GM04503 (cell line): ENCODE measurements at places on chromosomes 4 and X.

- no peak for DNase-seq
Observed at GRCh38 chr4:123259676-123260646, 136.6 kb upstream of the SPRY1 start.

GRCh38 chr4:61771056-61771455, 570.9 kb downstream of the ADGRL3 start:
- DNase-seq, result no peak

DNA sequence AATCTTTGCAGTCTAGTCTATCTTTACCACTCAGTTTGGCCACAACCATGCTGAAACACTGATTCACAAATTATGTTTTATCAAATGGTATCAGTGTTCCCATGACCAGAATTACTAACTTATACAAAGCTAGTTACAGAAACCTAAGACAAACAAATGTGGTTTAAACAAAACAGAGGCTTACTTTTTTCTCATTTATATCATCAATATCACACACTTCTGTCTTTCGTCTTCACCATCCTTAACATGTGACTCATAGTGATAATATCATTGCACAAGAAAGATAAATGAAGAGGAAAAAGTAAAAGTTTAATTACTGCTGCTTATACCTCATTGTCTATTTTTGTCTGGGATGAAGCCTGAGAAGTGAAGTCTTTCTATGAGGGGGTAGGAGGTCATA, 406.6 kb downstream of the PCDH10 start:
- DNase-seq, result no peak

DNA sequence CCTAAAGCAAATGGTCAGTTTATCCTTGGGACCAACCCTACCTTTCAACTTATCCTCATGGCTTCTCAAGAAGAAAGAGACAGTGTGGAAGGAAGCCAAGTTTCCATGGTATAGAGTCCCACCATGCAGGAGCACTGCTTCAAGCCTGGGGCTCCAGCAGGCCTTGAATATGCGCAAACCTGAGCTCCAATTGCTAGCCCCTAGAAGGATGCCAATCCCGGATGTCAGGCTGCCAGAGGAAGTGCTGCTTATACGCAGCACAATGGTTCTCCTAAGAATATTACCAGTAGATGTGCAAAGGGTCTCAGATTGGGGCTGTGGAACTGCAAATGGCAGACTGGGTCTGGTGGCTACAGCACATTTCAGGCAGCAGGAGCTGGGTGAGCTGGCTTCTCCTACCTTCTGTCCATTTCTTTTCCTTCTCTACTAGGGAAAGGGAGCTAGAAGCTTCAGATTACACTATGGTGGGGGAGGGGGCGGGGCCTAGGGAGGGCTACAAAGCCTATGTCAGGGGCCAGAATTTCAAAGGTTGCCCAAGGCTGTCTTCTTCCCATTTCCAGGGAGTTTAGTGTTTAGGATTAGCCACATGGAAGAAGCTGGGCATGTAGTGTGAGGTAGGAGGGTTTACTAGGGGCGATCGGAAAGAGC, 40.7 kb upstream of the CITED1 start:
- DNase-seq, result no peak

DNA sequence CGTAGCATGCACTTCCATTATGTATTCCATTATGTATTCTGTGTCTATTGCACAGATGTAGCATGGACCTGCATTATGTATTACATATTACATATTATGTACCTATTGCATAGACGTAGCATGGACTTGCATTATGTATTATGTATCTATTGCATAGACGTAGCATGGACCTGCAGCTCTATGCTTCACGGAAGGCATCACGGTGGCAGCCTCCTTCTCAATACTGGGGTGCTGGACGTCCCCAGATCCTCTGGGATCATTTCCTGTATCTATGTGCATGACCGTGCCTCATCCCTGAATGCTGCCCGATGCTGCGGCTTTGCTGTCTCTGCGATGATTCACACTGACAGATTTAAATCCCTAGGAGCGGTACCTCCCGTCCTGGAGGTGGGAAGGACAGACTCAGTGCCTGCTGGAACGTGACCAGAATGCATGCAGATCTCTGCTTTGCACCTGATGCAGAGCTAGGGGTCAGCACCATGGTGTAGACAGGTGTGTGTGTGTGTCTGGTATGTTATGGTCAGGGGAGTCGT, 317.5 kb downstream of the DHRSX start:
- DNase-seq, result no peak

DNA sequence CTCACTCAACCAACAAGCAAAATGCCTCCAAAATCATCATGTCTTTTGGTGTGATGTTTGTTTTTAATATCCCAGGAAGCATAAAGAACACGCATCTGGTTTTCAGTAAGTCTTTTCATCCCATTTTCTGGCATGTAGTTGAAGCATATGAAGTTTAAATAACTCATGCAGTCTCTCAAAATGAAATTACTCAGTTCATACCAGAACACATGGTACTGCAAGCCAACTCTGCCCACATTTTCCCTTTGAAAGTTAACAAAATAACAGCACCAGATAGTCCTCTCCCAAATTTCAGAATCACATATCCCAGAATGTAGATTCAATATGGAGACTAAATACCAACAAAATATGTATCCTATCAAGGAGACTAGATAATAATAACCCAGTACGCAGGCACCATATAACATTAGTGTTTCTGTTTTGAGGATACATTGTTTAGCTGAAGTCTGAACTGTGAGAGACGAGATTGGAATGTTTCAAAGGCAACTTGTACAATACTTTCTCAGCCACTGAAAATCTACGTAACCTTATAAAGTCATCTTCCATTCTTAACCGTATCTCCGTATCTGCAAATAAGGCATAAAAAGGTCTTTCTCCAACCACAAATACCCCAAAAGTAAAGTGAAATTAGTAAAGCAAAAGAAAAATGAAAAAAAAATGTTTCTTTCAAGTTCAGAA, 23.1 kb downstream of the CORIN start:
- DNase-seq, result no peak

- DNase-seq, result no peak
Observed at GRCh38 chr4:108168160-108168670, 517 bp downstream of the LEF1 start.

DNA sequence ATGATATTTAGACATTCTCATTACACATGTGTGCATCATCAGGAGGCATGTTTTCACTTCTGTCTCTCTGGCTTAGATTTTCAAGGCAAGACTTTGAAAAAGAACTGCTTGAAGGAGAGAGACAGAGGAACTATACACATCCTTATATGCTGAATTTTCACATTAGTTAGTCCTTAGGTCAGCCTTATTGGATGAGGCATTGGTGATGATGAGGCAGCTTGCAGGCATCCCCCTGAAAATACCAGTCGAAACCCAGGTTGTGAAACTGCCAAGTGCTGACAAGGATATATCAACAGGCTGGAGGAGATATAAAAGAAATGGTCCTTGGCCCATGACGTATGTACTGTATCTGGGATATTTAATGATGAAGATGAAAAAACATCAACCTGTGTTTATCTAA, 297.2 kb upstream of the AADAT start:
- DNase-seq, result peak; percentile 21

DNA sequence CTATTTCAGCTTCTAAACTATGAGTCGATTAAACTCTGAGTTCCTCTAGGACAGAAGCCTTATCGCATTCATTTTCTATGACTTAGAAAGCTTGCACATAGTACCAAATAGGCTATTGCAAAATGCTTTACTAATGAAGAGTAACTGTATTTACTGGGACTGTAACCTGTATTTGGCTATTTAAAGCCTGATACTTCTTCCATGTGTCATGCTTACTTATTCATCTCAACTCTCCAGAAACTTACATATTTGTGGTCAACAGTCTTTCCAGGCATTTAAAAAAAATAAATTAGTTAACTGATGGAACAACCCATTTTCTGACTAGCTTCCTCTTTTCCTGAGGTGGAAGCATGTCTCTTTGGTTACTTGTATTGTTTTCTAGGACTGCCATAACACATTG, 467.9 kb downstream of the PCDH11X start:
- DNase-seq, result no peak

- no peak for DNase-seq
Observed at GRCh38 chrX:48616576-48616975, 19.3 kb downstream of the WDR13 start.

- DNase-seq, result no peak
Observed at GRCh38 chr4:2794486-2795299, 1.8 kb downstream of the SH3BP2 start.

GRCh38 chrX:153398275-153398960, 2.7 kb downstream of the PNMA6E start:
- no peak for DNase-seq
